T-cell (primary cell): ENCODE measurements at places on chromosomes 3 and 15. TPM values are rescaled to one million over a fixed set of nuclear protein-coding genes. Genes with fewer than 3 reads are reported as not detected.

GRCh38 chr15:96347181-96348111 lies 16.9 kb downstream of the NR2F2 start:
- H3K4me1 ChIP-seq: no peaks in the 10 kb centered on the region
- H3K27ac ChIP-seq: no peak overlapping the region
- peaks cover 33% of the 10 kb centered on the region for H3K27me3 ChIP-seq
- H3K36me3 ChIP-seq: no peaks in the 10 kb centered on the region

DNA sequence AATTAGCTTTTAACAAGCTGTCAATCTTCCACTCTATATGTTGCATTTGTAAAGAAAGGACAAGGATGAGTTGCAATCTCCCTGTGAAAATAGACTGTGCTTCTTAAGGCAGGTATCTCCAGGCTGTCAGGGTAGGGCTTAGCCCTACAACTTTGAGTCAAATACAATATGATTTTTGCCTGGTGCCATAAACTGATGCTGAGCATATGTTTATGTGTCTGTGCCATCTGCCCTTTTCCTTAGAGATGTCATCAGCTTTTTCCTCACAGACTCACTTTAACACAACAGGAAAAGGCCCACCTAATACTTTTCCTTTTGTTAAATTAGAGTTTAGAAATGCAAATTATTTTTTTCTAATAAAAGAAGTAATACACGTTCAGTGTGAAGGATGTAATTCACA lies 548.3 kb downstream of the NLGN1 start:
- no peak for DNase-seq
- H3K36me3 ChIP-seq: no peaks in the 10 kb centered on the region
- H3K4me1 ChIP-seq: no peaks in the 10 kb centered on the region
- H3K27me3 ChIP-seq: no peaks in the 10 kb centered on the region

DNA sequence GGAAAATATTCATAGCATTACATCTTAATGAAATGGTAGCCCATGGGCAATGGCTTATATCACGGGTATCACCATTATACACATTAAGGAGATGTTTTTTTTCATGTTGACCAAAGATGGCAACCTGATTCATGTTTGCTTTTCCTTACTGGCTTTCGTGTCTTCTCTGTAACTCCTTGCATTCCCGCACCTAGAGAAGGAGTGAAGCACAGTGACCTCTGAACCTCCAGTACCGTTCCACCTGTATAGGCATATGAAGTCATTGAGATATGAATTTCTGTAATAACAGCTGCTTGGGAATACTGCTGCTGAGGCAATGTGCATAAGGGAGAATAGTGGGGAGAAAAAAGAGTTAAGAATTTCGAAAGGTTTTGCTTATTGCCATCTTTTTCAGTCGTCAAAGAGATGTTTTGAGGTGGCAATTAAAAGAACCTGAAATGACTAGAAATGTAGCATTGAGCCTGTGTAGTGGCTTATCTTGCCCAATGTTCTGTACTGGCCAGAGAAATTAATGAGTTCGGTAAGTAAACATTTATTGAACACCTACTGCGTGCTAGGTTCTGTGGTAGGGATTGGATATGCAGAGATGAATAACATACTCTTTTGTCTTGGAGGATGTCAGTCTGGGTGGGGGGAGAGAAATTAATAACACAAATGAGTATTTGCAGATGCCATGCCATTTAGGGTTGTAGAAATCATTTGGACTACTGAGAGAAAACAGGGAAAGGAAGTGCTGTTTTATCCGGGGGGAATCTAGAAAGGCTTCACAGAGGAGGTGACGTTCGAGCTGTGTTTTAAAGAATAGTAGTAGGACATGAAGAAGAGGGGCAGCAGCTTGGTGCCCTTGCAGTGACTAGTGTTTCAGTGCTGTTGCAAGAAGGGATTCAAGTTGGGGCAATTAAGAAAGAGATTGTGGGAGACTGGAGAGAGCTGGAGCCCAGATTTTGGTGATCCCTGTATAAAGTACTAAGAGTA lies 2.5 kb downstream of the FEM1B start:
- H3K36me3 ChIP-seq: no peaks in the 10 kb centered on the region
- H3K27me3 ChIP-seq: no peaks in the 10 kb centered on the region
- no peak for DNase-seq
- peaks cover 41% of the 10 kb centered on the region for H3K4me1 ChIP-seq
- H3K27ac ChIP-seq: no peak overlapping the region
- H3K4me3 ChIP-seq: peak overlapping the region; percentile 38

DNA sequence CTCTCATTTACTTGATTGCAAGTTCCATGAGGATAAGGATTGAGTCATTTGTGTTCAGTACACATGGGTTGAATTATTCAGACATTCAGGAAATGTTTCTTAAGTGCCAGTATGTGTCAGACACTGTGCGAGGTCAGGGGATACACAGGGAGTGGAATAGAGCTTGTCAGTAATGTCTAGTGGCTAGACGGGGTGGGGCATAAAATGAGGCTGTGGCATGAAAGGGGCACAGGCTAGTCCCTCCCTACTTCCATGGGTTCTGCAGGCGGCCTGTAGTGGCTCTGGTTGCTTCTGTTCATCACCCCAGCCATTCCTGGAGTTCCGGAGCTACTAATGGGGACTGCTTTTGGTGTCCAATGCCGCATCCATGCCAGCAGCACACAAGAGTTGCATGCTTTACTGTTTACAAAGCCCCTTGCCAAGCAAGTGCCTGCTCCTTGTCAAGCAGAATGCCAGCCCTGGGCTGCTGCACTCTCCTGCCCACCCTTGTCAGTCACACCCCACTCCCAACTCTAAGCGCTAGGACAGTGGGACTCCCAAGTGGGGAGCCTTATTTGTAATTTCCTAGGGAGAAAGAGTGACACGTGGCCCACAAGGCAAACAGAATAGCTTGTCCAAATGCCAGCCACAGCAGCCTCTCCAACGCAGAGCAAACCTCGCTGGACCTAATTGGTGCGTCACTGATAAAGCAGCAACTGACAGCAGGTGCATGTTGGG lies 70.8 kb downstream of the RAB11A start:
- no peak overlapping the region for H3K4me3 ChIP-seq
- H3K27ac ChIP-seq: no peak overlapping the region
- DNase-seq: no peak
- H3K27me3 ChIP-seq: no peaks in the 10 kb centered on the region

DNA sequence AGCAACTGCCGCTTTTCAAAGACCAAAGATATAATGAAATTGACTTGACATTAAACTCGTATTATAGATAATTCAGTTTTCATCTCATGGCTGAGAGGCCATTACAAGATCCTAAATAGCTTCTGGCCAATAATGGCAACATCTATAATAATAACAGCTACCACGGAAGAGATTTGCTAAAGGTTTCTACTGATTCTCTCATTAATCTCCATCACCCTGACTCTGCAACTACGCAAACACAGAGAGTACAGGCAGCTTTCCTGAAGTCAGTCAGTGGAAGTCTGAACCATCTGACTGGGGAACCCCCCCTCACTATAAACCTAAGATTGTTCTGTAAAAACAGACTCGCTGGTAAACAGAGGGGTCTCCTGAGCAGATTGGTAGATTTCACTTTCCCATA lies 257.1 kb downstream of the MAGI1 start:
- no peak overlapping the region for H3K27ac ChIP-seq
- H3K36me3 ChIP-seq: no peaks in the 10 kb centered on the region
- no peak for DNase-seq
- no peak overlapping the region for H3K4me3 ChIP-seq

DNA sequence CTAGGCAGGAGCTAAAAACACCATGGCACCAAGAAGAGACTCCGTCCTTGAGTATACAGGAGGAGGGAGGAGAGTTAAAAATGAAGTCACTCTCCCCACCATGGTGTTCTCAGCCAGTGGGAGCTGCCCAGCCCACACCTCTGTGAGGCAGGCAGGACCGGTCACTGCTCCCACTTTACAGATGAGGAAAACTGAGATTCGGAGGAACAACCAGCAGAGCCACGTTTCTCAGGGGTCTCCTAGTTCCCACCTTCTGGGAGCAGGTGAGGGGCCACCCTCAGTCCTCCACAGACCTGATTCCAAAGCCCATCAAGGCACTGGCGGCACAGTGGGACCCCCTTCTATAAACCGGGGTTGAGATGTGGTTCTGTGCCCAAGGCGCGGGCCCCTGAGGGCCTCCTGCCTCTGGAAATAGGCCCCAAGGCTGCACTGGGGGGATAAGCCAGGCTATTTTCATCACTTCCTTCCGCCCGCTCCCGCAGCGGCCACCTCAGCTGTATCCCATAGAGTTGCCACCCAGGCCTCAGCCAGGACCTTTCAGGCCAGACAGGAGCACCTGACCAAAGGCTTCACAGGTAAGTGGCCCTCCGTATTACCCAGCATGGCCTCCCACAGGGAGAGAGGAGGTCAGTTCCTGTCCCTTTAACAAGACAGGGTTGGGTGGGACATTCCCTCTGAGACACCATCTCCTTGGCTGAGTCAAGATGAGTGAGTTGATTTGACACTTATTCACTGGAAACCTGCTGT lies at the start of gene GP9:
Gene GP9 (plus strand): TSS at position 504 of the 747 bp plus-strand sequence. CDS start 961 bp downstream, outside the sequence.
- H3K36me3 ChIP-seq: no peaks in the 10 kb centered on the region
- H3K4me3 ChIP-seq: no peak within 1 kb of the TSS
- H3K27me3 ChIP-seq: no peaks in the 10 kb centered on the region

DNA sequence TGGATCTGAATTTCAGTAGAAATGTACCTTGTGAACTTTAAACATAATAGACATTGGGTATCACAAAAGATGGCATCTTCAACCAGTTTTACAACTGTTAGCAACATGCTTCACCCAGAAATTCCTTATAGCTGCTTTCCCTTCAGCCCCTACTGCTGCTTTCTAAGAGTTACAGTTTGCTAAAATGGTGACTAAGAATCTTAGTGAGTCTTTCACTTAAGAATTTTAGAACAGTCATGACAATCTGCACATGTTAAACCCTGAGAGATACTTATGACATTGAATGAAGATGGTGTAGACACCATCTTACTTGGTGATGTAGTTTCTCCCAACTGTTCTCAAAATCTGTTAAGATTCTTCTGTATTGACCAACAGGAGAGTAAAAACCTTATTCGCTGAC lies 129.7 kb upstream of the UBE2E1 start:
- no peak overlapping the region for H3K4me3 ChIP-seq
- peaks cover 2% of the 10 kb centered on the region for H3K4me1 ChIP-seq
- no peak for DNase-seq

GRCh38 chr3:191369616-191370010 lies 39.3 kb upstream of the UTS2B start:
- H3K27me3 ChIP-seq: no peaks in the 10 kb centered on the region
- no peaks in the 10 kb centered on the region for H3K36me3 ChIP-seq
- DNase-seq: no peak
- no peaks in the 10 kb centered on the region for H3K4me1 ChIP-seq

DNA sequence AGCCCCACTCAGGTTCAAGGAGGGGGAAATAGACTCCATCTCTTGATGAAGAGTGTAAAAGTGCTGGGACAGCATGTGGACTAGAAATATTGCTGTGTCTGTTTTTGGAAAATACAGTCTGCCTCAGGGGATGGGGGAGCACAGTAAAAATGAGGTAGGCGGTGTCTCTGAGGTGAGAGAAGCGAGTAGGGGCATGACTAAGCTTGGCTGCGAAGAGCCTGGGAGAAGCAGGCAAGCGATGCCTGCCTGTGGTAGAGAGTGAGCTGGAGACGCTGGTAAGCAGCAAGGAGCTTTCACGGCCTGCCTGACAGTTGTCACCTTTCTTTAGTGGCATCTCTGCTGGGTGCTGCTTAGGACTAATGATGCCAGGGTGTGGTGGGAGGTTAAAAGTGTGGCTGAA lies 49.0 kb upstream of the DCLK3 start:
- H3K27ac ChIP-seq: no peak overlapping the region
- no peaks in the 10 kb centered on the region for H3K36me3 ChIP-seq
- no peaks in the 10 kb centered on the region for H3K27me3 ChIP-seq

DNA sequence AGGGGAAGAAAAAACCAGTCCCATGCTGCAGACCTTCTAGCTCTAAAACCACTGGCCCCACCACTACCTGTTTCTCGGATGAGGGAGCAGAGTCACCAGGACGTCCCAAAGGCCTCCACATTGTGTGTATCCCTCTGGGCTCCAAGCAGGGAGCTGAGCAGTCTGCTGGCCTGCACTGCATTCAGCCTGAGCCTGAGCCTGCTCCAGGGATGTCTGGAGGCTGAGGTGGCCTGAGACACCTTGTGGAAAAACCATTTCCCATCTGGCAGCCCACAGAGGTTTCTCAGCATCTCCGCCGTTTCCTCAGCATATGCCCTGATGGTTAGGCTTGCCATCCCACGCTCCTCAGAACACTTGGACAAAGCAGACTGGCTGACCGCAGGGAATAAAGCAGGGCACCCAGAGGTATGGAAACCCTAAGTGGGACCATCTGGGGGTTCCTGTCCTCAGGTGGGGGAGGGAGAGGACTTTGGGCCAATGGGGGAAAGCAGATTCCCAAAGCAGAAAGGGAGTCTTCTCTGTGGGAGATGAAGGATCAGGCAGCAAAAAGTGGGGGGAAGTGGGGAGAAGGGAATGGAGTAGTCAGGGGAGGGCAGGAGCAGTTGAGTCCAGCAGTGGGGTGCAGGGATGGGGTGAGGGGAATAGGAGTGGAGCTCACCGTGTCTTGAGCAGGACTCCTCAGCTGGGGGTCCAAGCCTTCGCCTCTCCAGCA lies at the start of gene CILP:
Gene CILP (minus strand): TSS at position 704 of the 712 bp plus-strand sequence. CDS start 1,718 bp downstream, outside the sequence.
- no peaks in the 10 kb centered on the region for H3K4me1 ChIP-seq
- DNase-seq: no peak
- H3K36me3 ChIP-seq: no peaks in the 10 kb centered on the region
- no peak within 1 kb of the TSS for H3K27ac ChIP-seq
- H3K4me3 ChIP-seq: no peak within 1 kb of the TSS

- H3K36me3 ChIP-seq: no peaks in the 10 kb centered on the region
Measured at GRCh38 chr3:52086461-52086860, 30.1 kb upstream of the DUSP7 start.

- no peaks in the 10 kb centered on the region for H3K36me3 ChIP-seq
- peaks cover 35% of the 10 kb centered on the region for H3K4me1 ChIP-seq
- DNase-seq: no peak
- H3K27me3 ChIP-seq: no peaks in the 10 kb centered on the region
- peak overlapping the region; percentile 96 for H3K27ac ChIP-seq
Measured at GRCh38 chr3:108222853-108223565, 785 bp upstream of the IFT57 start.

- no peak for DNase-seq
- no peak overlapping the region for H3K27ac ChIP-seq
- H3K4me3 ChIP-seq: no peak overlapping the region
- no peaks in the 10 kb centered on the region for H3K4me1 ChIP-seq
- H3K27me3 ChIP-seq: no peaks in the 10 kb centered on the region
Measured at GRCh38 chr3:40128166-40128565, 181.3 kb upstream of the EIF1B start.

EXOSC7 gene
- total RNA-seq: 44.3 TPM

CCK gene
- total RNA-seq: not detected

DIS3L gene
- total RNA-seq: 34.4 TPM

SV2B gene
- total RNA-seq: not detected

TIMP4 gene
- not detected for total RNA-seq

ATP2B2 gene
- not detected for total RNA-seq

ZDHHC23 gene
- 5.4 TPM for total RNA-seq

GXYLT2 gene
- 0.19 TPM for total RNA-seq

ZBTB11 gene
- total RNA-seq: 38.7 TPM

GOLGA6A gene
- 0.37 TPM for total RNA-seq

ISL2 gene
- total RNA-seq: not detected
